ENCODE measurements at places on chromosomes 16 and 17.

GRCh38 chr16:47016700-47017133 is 43.2 kb upstream of the DNAJA2 start:
- no peak for DNase-seq

DNA sequence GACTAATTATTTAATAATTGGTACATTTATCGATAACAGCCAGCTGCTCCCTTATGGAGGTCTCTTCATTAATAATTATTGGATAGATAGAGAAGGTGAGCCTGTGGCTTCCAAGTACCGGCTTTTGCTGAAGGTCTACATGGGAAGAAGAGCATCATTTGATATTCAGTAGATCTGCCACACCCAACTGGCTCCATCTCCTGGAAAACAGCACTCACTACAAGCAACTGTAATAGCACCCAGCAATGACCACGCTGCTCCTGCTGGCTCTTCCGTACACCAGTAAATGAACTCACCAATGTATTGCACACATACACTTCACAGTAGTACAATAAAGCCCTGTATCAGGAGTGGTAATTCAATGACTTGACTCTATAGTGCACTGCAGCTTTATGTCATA is 19.5 kb downstream of the MARVELD3 start:
- DNase-seq: no peak

- no peak for DNase-seq
Observed at GRCh38 chr17:37413875-37414519, 7.3 kb downstream of the TADA2A start.

- DNase-seq: no peak
Observed at GRCh38 chr16:70276392-70276791, 12.9 kb downstream of the AARS1 start.

GRCh38 chr17:54834086-54834485 is 66.6 kb upstream of the TOM1L1 start:
- DNase-seq: no peak

GRCh38 chr17:59287891-59288290 is 43.6 kb upstream of the YPEL2 start:
- DNase-seq: no peak

GRCh38 chr16:69286941-69287713 is 24.0 kb upstream of the VPS4A start:
- peak; percentile 6 for DNase-seq

GRCh38 chr16:21205303-21205702 is 6.1 kb downstream of the ZP2 start:
- DNase-seq: no peak

GRCh38 chr17:70535986-70536385 is 366.7 kb downstream of the KCNJ2 start:
- no peak for DNase-seq

Data from activated CD8-positive, alpha-beta memory T cell treated with anti-CD3 and anti-CD28 coated beads for 4 hours (primary cell).